ENCODE measurements at places on chromosomes 1 and 21.

DNA sequence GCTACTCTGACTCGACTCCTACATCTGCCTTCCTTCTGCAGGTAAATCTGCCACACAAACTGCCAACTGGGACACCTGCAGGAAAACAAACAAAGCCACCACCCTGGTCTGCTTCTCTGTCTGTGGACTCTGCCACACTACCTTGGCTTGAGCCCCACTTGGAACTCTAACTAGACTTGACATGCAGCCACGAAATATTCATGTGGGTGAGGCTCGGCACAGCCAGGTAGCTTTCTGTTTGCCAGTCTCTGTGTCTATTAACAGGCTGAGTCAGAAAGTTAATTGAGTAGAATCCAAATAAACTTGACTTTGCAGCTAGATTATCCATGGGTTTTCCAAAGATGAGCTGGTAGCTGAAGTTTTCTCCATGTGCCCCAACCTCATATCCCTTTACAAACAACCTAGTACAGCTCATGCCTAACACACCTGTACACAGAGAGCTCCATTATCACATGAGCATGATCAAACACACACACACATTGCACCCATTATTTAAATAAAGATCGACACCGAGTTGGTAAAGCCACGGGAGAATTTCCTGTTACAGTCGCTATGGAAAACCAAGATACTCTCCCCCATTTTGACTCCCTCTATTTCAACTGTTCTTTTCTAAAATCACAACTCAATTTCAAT, 808 bp downstream of the C1orf116 start:
- DNase-seq: no peak

- DNase-seq: no peak
Observed at GRCh38 chr1:41780322-41780721, 138.4 kb downstream of the HIVEP3 start.

GRCh38 chr1:199791495-199791894, 236.0 kb upstream of the NR5A2 start:
- DNase-seq: no peak

- no peak for DNase-seq
Observed at GRCh38 chr1:220655961-220656740, 34.0 kb upstream of the C1orf115 start.

- no peak for DNase-seq
Observed at GRCh38 chr1:235649368-235650163, at the start of gene GNG4. GNG4 (minus strand) TSS chr1:235649784; CDS start chr1:235583838, 65,946 bp downstream.

GRCh38 chr1:229342656-229343569, at the start of gene CCSAP:
CCSAP (minus strand) TSS chr1:229343047; CDS start chr1:229342465, 582 bp downstream.
- no peak for DNase-seq

- DNase-seq: no peak
Observed at GRCh38 chr1:161905269-161905884, 118.3 kb downstream of the OLFML2B start.

DNA sequence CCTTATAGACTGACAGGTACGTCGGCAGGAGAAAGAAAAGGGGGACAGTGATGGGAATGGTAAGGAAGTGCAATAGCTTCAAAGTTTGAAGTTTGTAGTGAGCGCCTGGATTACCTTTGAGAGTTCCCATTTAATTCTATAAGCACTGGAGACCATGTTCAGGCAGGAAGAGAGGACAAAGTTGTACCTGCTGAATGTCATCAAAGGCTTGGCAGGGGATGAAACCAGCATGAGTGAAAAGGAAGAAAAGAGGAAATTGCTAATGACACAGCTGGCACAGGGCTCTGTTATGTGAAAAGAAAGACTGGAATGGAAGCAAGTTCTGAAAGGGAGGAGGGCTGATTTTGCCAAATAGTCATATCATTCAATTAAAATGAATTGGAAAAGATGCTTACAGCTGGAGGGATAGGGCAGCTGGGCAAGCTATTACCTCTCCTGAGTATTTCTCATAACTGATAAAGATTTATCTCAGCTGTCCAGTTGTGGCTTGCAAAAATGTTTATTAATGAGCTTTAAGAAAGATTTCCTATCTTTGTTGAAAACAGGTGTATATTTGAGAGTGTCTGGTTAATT, 109.2 kb downstream of the HMCN1 start:
- no peak for DNase-seq

GRCh38 chr1:94658221-94658620, 116.7 kb upstream of the F3 start:
- no peak for DNase-seq

DNA sequence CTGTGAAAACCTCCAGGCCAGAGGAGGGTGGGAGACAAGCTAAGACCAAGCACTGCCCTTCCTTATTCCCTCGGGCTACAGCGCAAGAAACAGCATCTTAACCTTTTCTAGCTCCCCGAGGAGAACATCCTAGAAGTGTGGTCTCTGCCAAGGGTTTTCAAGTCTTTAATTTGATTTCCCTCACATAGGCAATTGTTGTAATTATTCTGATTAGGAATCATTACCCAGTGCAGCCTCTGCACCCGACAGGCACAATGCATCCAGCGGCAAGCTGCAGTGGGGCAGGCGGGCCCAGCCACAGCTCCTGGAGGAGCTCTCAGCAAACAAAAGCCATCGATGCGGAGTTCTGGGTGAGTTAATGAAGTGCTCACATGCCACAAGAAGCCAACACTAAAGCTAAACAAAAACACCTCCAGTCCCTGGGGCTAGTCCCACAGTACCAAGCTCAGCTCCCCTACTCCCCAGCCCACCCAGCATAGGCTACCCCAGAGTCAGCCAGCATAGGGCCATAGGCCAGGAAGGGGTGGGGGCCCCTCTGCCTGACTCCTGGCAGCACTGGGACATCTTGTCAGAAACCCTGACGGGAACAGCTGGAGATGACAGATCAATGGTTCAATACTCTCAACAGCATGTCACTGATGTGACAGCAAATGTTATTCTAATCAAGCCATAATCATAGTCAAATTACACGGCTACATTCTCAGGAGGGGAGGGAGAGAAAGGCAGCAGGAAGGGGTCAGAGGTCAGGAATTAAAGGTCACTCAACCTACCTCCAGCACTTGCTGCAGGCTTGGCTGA, 42.5 kb downstream of the ERI3 start:
- no peak for DNase-seq

DNA sequence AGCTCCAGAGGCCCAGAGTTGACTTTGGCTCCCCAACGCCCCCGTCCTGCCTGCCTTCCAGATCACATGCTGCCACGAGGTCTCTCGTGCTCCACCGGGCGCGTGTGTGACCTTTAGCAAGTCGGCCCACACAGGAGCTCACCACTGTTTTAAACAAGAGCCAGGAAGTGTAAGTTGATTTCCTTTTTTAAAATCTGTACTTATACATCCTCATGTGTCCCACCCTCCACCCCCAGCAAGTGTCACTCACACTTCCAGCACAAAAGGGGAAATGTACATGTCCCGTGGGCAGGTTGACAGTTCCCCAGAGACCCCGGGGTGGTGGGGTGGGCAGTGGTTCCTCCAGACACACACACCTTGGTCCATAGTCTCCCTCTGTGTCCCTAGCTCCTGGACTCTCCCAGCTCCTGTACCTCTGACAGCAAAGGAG, 84.4 kb downstream of the STUM start:
- no peak for DNase-seq

DNA sequence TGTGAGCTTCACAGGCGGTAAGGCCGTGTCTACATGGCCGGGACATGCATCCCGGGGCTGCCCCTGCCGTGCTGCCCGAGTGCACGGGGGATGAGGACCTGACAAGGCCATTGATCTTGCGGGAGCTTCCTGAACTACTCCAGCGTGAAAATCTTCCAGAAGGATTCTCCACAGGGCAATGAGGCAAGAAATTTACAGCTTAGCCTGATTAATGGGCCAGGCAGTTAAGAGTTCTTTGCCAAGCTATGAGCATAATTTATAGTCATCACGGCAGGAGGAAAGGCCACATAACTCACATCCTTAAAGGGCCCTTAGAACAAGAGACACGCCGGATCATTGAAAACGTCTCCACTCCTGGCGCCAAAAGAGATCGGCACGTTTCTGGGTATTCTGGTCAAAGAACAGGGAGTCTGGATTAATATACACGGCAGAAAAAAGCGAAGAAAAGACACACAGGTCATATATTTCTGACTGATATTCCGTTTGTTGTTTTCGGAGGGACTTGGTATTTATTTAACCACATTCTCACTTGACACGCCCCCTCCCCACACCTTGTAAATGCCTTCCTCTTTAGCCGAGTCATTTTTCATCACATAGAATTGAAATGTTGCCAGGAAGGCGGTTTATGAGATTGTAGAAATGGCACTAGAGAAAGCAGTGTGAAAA, 180.5 kb downstream of the DYRK1A start:
- DNase-seq: no peak

GRCh38 chr1:181438013-181438412, 45.3 kb upstream of the CACNA1E start:
- DNase-seq: no peak

Measured in cortex of kidney (tissue), 1 donor.